ENCODE measurements at places on chromosomes 2 and 18.

GRCh38 chr2:36449943-36450392, 94.4 kb downstream of the CRIM1 start:
- H3K36me3 ChIP-seq, result no peaks in the 10 kb centered on the region
- no peak overlapping the region for H3K27ac ChIP-seq
- DNase-seq, result no peak

DNA sequence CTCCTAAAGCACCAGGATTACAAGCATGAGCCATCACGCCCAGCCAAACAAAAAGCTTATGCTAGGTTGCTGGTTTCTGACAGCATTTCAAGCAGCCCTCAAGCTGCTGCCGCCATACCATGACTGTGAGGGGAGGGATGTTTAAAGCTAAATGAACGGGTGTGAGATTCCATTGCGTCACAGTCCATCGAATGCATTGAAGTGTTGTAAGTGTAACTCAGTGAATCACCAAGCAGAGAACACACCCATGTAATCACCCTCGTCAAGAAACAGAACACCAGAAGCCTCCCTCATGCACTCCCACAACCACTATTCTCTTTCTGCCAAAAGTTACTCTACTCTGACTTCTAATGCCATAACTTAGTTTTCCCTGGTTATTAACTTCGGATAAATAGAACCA, 32.8 kb upstream of the MC5R start:
- H3K36me3 ChIP-seq, result no peaks in the 10 kb centered on the region
- no peak for DNase-seq
- H3K4me3 ChIP-seq, result no peak overlapping the region
- peaks cover 9% of the 10 kb centered on the region for H3K27me3 ChIP-seq

DNA sequence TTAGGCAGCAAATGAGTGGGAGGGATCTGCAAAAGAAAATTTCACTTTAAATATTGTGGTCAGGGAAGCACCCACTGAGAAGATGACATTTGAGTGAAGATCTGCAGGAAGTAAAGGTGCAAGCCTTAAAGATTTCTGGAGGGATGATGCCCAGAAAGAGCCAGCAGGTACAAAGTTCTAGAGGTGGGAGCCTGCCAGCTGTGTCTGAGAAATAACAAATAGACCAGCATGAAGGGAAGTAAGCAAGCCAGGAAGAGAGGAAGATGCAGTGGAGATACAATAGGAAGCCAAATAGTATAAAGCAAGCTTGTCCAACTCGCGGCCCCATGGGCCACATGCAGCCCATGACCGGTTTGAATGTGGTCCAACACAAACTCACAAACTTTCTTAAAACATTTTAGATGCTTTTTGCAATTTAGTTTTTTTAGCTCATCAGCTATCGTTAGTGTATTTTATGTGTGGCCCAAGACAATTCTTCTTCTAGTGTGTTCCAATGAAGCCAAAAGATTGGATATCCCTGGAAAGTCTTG, 489.9 kb downstream of the DCC start:
- H3K4me3 ChIP-seq, result no peak overlapping the region
- DNase-seq, result no peak
- no peaks in the 10 kb centered on the region for H3K36me3 ChIP-seq
- no peaks in the 10 kb centered on the region for H3K4me1 ChIP-seq
- H3K27ac ChIP-seq, result no peak overlapping the region

- H3K36me3 ChIP-seq, result no peaks in the 10 kb centered on the region
- H3K4me3 ChIP-seq, result no peak overlapping the region
- no peaks in the 10 kb centered on the region for H3K4me1 ChIP-seq
- no peak for DNase-seq
Measured at GRCh38 chr2:2600366-2600765, 269.3 kb upstream of the MYT1L start.

GRCh38 chr2:174198846-174199564, 49.3 kb downstream of the OLA1 start:
- H3K4me3 ChIP-seq, result no peak overlapping the region
- DNase-seq, result no peak

- peak overlapping the region; percentile 98 for H3K27ac ChIP-seq
- H3K4me3 ChIP-seq, result peak overlapping the region; percentile 61
- H3K27me3 ChIP-seq, result no peaks in the 10 kb centered on the region
- H3K4me1 ChIP-seq, result peaks cover 90% of the 10 kb centered on the region
Measured at GRCh38 chr2:96157649-96158553, 12.7 kb upstream of the DUSP2 start.

DNA sequence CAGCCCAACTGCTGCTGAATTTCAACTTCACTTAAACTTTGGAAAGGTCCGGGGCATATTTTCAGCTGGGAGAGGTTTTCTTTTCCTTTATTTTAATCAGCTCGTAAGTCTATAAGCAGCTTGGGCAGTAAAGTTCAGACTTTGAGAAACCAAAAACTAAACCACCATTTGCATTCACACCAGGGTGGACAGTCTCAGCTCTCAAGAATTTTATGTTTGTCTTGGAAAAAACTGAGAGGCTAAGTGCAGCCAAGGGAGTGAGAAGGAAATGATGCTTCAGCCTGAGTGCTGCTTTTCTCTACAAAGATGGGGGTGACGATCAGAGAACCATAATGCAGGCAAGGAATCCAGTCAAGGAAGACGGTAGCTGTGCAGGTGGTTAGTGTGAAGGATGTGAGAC, 30.2 kb downstream of the MCFD2 start:
- peaks cover 8% of the 10 kb centered on the region for H3K27me3 ChIP-seq
- H3K27ac ChIP-seq, result no peak overlapping the region
- DNase-seq, result no peak
- no peaks in the 10 kb centered on the region for H3K36me3 ChIP-seq

GRCh38 chr2:55721596-55722215, 28.1 kb upstream of the PNPT1 start:
- no peaks in the 10 kb centered on the region for H3K36me3 ChIP-seq
- no peak overlapping the region for H3K4me3 ChIP-seq
- H3K27ac ChIP-seq, result no peak overlapping the region
- no peak for DNase-seq

DNA sequence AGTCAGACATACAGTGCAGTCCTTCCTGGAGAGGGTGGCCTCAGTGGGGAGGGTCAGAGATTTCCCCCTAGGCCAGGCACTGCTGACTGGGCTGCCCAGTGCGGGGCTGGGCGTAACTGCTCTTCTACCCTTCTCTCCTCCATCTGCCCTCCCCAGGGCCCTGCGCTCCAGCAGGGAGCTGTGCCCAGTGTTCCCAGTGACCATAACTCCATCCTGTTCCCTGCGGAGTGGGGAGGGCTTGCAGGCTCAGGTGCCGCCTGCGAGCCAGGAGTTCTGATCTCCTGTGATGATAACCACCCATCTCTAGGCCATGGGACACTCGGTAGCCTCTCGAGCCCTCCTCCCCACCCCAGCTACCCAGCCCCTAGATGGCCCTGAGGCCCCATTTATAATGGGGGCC, 107.6 kb downstream of the SMAD7 start:
- H3K4me1 ChIP-seq, result peaks cover 58% of the 10 kb centered on the region
- no peaks in the 10 kb centered on the region for H3K36me3 ChIP-seq
- DNase-seq, result no peak
- no peaks in the 10 kb centered on the region for H3K27me3 ChIP-seq

DNA sequence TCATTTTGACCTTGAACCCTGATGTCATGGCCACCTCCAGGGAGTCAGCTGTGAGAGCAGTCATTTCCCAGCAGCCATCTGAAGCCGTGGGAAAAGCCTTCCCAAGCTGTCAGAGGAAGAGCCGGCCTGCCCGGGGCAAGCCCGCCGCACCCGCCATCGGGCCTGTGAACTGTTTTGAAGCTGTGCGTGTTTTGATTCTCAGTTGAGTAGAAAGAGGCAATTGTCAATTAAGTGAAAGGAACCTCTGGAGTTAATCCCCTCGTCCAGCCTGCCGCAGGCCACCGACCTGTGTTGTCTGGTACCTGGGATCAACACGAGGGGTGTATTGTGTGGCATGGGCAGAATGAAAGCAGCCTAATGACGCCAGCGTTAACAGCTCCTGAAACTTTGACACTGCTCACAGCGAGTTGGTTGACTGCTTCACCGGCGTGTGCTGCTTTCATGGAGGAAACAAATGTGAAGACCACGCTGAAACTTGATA, 318.4 kb downstream of the AGAP1 start:
- no peaks in the 10 kb centered on the region for H3K4me1 ChIP-seq
- peaks cover 3% of the 10 kb centered on the region for H3K27me3 ChIP-seq
- H3K4me3 ChIP-seq, result no peak overlapping the region
- no peak overlapping the region for H3K27ac ChIP-seq
- no peaks in the 10 kb centered on the region for H3K36me3 ChIP-seq
- DNase-seq, result no peak

GRCh38 chr2:196163285-196163684, 8.1 kb downstream of the STK17B start:
- peak overlapping the region; percentile 85 for H3K27ac ChIP-seq
- no peaks in the 10 kb centered on the region for H3K27me3 ChIP-seq
- peaks cover 64% of the 10 kb centered on the region for H3K4me1 ChIP-seq
- H3K4me3 ChIP-seq, result peak overlapping the region; percentile 92
- DNase-seq, result no peak
- H3K36me3 ChIP-seq, result peaks cover 78% of the 10 kb centered on the region

- no peak overlapping the region for H3K27ac ChIP-seq
- no peak overlapping the region for H3K4me3 ChIP-seq
- peaks cover 3% of the 10 kb centered on the region for H3K27me3 ChIP-seq
- H3K4me1 ChIP-seq, result no peaks in the 10 kb centered on the region
- peak; percentile 56 for DNase-seq
- no peaks in the 10 kb centered on the region for H3K36me3 ChIP-seq
Measured at GRCh38 chr2:43748333-43748732, 25.5 kb upstream of the DYNC2LI1 start.

GRCh38 chr2:203083328-203083727, 68.7 kb downstream of the NBEAL1 start:
- H3K27ac ChIP-seq, result no peak overlapping the region
- H3K36me3 ChIP-seq, result peaks cover 5% of the 10 kb centered on the region
- no peaks in the 10 kb centered on the region for H3K4me1 ChIP-seq
- no peak for DNase-seq
- no peak overlapping the region for H3K4me3 ChIP-seq
- H3K27me3 ChIP-seq, result no peaks in the 10 kb centered on the region

DNA sequence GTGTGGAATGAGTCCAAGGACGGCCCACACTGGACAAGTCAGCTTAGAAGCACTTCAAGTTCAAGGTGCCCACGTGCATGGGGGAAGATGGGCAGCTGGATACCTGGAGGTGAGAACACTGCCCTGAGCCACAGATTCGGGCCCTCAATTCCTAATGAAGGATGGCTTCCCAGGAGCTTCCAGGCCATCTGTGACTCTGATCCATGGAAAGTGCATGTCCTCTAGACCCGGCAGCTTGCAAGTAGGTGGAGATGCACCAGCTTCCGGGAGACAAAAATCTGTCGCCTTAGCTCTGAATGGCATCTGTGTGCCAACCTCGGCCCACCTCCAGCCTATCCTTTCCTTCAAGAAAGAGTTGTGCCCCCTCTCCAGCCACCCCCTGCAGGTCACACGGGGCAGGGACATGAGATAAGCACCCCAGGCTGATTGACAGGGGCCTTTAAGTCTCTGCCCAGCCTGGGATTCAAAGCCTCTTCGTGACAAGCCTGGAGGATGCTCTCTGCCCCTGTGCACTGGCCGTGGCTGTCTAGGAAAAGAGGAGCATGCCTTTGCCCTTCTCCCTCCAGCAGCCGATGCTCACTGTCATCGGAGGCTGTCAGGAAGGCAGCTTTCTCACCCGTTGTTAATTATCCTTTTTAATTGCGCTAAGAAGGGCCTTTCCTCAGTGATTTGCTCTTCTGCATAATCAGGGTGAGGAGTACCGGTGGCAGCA, 65.5 kb downstream of the BIN1 start:
- no peaks in the 10 kb centered on the region for H3K36me3 ChIP-seq
- no peaks in the 10 kb centered on the region for H3K27me3 ChIP-seq
- H3K4me1 ChIP-seq, result peaks cover 6% of the 10 kb centered on the region

- no peak overlapping the region for H3K27ac ChIP-seq
- peaks cover 9% of the 10 kb centered on the region for H3K4me1 ChIP-seq
- DNase-seq, result no peak
- no peaks in the 10 kb centered on the region for H3K27me3 ChIP-seq
Measured at GRCh38 chr2:100599566-100599965, 36.8 kb downstream of the PDCL3 start.

DNA sequence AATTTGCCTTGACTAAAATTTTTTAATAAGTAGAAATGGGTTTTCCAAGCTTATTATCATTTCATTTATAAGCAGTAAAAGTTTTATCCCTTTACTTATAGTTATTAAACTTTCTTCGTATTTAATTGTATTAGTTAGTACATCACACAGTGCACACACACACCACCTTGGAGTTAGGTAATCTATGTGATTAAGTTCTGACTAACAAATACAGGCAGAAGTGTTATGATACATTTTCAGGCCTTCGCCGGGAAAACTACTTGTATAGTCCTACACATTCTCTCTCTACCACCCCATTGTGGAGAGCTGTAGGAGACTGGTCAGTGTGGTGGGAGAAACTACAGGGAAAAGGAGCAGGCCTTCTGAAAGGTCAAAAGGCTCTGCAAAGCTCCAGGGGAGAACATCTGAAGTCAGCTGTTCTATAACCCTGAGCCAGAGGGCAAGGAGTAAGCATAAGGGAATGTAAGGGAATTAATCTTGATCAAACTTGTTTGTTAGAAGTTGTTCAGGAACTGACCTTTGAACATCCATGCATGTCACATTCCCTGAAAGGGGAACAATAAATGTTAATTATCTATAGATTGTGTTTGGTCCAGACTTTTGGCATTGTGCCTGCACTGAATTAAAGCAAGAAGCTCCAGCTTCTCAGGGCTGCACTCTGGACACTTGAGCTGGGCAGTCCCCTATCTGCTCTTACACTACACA, 231.7 kb downstream of the FSIP2 start:
- no peak overlapping the region for H3K4me3 ChIP-seq
- H3K27ac ChIP-seq, result no peak overlapping the region
- H3K36me3 ChIP-seq, result no peaks in the 10 kb centered on the region
- no peak for DNase-seq
- H3K27me3 ChIP-seq, result no peaks in the 10 kb centered on the region

- peaks cover 6% of the 10 kb centered on the region for H3K27me3 ChIP-seq
- H3K4me3 ChIP-seq, result no peak overlapping the region
- no peak for DNase-seq
Measured at GRCh38 chr2:2950403-2950952, 427.1 kb downstream of the EIPR1 start.

DNA sequence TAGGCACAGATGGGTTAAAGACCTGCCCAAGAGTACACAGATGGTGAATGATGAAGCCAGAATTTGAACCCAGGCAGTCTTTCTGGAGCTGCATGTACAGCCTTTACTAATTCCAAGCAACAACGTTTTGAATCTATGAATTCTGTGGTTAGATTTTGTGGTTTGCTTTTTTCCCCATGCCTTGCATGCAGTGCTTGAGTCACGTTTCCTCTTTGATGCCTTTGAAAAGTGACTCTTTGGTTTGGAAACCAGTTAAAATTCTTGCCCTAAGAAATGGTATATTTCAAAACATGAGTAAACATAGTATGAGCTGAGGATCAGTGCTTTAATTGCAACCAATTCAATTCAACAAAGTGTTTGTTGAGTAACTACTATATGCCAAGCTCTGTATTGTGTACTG, 48.2 kb upstream of the PPM1B start:
- DNase-seq, result peak; percentile 38
- peaks cover 2% of the 10 kb centered on the region for H3K27me3 ChIP-seq
- H3K4me1 ChIP-seq, result peaks cover 36% of the 10 kb centered on the region
- H3K27ac ChIP-seq, result no peak overlapping the region

GRCh38 chr18:25326361-25326952, 25.5 kb downstream of the ZNF521 start:
- peaks cover 20% of the 10 kb centered on the region for H3K27me3 ChIP-seq
- H3K4me3 ChIP-seq, result no peak overlapping the region
- no peak for DNase-seq
- H3K4me1 ChIP-seq, result no peaks in the 10 kb centered on the region
